HL-60 (cell line): ENCODE measurements at places on chromosomes 3 and 15.

GRCh38 chr3:42051384-42052131 is 39.6 kb upstream of the TRAK1 start:
- no peak for DNase-seq

DNA sequence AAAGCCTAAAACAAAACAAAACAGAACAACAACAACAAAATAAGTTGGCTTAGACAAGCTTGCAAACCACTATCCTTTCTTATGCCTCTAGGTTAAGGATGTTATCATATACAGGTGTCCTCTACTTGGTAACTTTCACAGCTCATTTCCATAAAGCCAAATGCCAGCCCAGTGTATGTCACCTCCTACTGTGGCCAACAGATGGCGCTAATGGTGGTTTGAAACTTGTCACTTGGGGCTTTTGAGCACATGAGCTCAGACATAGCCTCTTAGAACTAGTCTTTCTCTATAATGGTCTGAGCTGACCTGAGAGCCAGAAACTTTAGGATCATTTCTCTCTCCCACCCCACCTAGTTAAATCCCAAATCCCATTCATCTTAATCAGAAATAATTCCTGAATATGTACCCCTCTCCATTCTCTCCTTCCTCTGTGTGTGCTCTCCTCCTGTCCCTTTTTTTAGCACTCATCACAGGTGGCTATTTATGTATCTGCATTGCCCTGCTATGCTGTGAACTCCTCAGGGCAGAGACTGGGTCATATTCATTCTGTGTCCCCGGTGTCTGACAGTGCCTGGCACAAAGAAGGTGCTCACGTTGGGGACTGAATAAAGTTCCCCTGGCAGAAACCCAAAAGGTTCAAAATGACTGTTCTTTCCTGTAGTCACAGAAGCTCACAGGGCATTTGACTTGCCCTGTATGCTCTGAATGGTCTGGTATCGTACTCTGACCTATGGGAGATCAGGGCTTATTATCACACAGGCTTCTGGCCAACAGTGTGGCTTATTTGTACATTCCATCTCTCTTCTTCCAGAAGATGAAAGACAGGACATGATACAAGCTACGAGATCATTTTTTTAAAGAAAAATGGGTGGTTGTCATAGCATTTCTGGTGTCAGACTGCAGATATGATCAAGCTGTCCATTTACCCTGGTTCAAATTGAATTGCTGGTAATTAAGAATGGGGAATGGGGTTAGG is 319.3 kb upstream of the AZI2 start:
- DNase-seq = peak; percentile 49

- DNase-seq = no peak
Measured at GRCh38 chr3:128803307-128803706, 76.1 kb upstream of the ACAD9 start.

DNA sequence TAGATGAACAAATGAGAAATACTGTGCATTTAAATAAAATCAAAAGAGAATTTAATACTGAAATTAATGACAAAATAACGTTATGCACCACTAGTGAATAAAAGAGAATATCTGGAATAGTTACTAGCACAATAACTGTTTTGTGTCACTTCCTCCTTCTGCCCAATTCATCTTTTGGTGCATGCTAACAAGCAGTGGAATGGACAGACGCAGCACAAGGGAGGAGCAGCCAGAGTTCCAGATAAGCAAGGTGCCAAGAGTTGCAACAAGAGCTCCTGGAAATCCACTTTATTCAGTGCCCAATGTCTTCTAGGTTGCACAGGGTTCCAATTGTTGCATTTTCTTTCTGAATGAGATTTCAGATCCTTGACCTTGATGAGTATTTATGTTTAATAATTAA is 66.5 kb upstream of the PLXND1 start:
- DNase-seq = no peak

DNA sequence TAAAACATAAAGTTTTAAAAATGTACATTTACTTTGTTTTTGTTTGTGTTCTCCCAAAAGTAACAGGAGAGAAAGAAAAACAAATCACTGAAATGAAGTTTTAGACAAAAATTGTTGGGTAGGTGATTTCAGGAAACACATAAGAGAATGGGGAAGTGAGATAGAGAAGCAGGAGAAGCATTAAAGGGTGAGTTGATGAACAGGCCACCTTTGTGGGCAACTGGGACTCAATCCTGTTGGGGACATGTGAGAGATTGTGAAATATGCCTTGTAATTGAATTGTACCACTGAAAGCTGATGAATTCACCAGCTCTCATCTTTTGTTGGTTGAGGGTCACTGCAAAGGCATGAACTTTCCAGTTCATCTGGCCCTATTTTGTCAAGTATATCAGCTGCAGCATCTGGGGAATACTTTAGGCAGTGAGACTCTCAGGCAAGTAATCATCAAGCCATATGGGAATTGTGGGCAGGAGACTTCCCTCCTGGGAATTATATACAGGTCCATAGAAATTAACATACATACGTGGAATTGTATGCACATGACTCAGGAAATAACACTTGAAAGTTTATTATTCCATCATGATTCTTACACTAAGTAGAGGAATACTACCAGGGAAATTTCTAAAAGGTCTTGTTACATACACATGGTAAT is 181.0 kb downstream of the ZBBX start:
- DNase-seq = peak; percentile 45
